8988T (cell line): ENCODE measurements at places on chromosomes 11 and 22.

DNA sequence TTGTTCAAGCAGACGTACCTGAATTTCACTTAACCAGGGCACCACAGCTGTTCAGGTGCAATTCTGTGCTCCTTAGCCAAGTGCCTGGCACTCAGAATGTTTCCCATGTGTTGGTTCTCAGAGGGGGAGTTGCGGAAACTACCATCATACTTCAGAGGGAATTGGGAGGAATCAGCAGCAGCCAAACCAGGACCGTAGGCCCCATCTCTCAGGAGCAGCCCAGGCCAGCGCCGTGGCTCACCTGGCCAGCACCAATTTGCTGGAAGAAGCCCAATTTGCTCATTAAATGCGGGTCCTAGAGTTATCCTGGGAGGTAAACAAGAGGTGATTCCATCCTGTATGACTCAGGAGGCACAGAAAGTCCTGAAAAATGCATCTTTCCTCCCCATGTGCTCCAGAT is 435.4 kb downstream of the BRD1 start:
- DNase-seq = no peak

GRCh38 chr11:110044226-110044968 is 48.8 kb upstream of the ZC3H12C start:
- DNase-seq = no peak

DNA sequence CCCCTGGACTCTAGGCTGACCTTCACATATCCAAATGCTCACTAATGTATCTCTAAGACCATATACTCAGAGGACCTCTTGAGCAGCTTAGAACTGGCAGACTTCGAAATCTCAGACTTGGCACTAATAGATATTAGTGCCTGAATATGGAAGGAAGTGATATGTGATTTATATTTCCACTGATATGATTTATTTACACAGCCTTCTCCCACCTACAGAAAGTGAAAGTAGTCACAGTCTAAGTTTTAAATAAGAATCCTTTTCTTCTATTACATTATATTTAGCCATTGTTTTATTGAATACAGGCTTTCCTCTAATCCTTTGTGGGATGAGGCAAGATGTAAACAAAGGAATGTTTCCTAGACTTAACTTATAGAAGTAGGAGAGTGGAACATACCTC is 6.7 kb upstream of the NAV2 start:
- no peak for DNase-seq

GRCh38 chr11:4087551-4087950 is 7.0 kb upstream of the RRM1 start:
- DNase-seq = no peak

DNA sequence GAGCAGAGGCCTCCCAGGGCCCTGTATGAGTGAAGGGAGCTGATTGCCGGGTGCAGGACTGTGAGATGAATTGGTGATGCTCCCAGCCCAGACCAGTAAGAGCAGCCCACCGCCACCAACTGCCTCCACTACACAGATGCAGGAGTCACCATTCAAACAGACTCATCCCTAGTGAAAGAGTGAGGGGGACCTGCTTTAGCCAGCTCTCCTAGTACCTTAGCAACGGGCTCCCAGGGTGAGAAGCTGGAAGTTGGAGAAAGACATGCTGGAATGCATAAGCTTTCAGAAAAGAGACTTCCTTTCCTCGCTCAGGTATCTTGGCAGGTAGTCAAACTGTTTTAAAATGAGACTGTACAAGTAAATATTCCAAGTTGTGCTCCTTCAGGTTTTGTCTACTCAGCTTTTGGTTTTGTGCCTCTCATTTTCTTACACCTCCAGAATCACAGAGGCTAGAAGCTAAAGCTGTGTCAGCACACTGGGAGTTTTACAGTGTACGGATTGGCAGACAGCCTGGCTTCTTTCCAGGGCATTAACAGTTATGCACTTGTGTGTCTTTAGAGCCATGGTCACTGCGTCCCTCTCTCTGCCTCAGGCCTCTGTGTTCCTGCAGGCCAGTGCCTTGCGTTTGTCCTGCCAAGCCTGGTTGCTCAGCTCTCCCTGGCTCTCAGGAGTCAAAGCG is 146.2 kb downstream of the ATXN10 start:
- no peak for DNase-seq

DNA sequence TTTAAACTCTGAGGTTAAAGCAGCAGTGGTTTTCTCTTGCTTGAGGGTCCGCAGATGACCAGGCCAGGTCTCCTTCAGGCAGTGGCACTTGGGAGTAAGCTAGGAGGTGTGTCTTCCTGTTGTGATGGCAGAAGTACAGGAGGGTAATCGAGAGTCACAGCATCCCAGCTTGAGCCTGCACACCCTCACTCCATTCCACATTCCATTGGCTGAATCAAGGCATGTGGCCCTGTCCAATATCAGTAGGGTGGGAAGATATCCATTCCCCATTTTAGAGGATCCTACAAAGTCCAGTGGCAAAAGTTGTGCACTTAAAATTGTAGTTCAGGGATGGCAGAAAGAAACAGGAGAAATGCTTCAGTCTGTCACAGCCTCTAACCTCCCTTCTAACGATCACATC is 23.3 kb downstream of the OSBP2 start:
- no peak for DNase-seq

GRCh38 chr11:15707971-15708370 is 593.2 kb downstream of the INSC start:
- DNase-seq = no peak

GRCh38 chr11:128610721-128611617 is 23.6 kb upstream of the ETS1 start:
- DNase-seq = no peak

DNA sequence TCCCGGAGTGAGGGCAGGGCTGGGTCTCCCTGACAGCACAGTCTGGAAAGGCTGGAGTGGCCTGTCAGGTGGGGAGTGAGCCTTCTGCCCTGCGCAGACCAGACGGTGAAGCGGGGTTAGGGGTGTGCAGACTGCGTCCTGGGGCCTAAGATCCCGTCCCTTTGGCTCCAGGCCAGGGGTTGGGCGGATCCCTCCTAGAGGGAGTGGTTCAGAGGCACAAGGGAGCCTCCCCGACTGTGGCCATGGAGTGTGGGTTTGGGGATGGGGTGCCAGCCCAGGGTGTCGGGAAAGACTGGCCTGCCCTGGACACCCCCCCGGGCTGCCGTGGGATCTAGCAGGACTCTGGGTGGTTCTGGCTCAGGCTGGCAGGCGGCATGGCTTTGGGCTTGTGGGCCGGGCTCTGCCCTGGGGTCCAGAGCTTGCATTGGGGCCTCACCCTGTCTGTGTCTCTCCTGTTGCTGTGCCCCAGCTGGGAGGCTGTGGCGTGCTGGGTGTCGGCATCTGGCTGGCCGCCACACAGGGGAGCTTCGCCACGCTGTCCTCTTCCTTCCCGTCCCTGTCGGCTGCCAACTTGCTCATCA is 19.5 kb downstream of the TSPAN4 start:
- peak; percentile 57 for DNase-seq

GRCh38 chr11:44855493-44855849 is 95.2 kb downstream of the TP53I11 start:
- DNase-seq = no peak

DNA sequence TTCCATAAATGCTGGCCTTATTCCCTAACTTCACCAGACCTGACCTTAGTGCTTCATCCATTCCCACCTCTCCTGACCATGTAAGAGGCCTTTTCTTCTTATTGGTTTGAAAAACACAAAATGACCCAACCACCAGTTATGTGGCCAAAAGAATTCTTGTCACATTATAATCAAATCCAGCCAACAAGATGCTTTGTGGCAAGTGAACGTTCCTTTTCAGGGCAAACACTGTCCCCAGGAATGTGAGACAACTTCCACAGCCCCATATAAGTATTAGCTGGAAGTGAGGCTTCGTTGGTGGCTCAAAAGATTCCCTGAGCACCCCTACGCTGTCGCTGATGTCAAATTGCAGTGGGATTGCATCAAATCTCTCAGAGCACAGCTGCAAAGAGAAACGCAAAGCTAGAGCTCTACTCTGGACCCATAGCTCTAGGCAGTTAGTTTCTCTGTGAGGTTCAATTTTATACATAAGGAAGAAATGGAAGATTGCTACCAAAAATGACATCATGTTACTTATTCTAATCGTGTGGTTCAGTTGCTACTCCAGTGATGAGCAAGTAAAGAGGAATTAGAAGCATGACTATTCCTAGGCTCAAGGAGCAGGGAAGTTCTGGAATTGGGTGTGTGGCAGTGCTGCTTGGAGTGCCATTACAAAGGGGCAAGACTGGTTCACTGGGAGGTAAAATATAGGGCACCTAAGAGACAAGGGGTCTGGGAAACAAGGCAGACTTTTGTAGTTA is 26.1 kb downstream of the GLYATL1 start:
- DNase-seq = no peak

- no peak for DNase-seq
Observed at GRCh38 chr11:116796548-116796947, 4.9 kb upstream of the APOA5 start.

DNA sequence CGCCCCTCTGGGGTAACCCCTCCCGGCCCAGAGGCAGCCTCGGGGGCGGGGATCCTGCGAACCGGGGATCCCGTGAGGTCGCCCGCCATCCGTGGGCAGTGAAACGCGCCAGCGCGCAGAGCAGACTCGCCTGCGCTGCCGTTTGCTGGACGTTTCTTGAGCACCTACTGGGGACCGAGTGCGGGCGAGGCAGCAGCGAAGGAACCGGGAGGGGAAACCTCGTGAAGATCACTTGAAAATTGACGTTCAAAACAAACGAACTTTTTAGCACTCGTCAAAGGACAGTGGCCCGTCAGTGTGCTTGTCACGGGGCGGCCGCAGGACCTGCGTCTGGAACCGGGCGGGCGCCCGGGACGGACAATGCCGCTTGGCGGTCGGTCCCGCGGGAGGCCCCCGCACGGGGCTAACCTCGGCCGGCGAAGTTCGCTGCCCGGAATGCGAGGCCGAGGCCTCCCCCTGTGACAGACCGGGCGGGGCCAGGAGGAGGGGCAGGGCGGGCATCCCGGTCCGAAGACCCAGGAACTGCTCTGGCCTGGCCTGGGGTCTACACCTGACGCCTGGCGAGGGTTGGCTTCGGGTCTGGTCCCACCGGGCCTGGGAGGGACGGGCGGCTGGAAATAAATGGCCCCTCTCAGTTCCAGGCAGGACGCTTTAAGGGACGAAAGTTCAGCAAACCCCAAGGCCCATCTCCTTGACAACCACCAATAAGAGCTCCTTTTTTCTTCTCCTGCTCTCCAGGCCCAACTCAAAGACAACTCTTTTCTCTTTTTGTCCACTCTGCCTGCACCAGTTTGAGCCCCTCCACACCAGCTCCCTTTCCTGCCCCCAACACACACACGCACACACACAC is 723 bp upstream of the SCUBE1 start:
- no peak for DNase-seq

GRCh38 chr11:47109051-47109726 is 67.5 kb downstream of the ARFGAP2 start:
- DNase-seq = no peak

DNA sequence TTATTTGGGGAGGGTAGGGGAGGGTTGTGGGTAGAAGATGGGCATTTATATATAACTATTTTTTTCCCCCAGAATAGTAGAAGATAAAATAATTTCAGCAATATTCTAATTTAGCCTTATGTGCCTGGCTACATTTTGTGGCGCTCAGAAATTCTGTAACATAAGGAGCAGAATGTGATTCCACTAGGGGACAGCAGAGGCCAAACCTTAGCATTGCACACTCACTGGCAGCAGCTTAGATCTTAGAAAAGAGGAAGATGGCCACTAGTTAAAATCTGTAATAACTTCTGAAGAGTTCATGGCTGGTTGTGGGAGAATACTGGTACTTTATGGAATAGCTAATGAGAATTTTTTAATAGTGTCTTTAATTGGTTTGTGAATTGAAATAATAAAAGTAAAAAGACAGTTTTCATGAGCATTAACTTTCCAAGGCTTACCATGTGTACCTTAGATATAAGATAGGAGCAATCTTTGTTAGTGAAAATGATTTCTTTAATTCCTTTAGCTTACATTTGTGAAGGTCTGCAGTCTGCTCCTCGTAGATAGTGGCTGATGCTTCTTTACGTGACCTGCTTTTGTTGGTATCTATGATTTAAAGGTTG is 33.1 kb downstream of the DDX10 start:
- peak; percentile 28 for DNase-seq

- no peak for DNase-seq
Observed at GRCh38 chr11:115409691-115410220, 94.5 kb downstream of the CADM1 start.

- no peak for DNase-seq
Observed at GRCh38 chr22:40635940-40636379, 559 bp downstream of the MRTFA start.

DNA sequence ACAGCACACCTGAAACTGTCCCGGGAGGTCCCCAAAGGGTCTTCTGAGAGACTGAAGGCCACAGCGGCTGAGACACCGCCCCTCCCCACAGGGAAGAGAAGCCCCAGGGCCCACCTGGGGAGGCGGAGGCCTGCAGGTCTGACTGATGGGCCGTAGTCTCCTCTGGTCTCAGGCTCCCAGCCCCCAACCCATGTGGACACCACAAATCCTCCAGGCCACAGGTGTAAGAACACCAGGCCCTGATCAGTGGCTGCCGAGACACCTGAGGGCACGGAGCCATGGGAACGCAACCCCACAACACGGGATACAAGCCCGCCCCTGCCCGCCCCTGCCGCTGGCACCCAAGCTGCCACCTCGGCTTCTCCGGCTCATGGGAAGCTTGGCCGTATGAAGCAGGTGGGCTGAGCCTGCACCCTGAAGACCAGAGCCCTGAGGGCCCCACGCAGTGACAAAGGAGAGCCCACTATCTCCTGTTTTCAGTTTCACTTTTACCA is 46.3 kb downstream of the BRD1 start:
- DNase-seq = no peak

DNA sequence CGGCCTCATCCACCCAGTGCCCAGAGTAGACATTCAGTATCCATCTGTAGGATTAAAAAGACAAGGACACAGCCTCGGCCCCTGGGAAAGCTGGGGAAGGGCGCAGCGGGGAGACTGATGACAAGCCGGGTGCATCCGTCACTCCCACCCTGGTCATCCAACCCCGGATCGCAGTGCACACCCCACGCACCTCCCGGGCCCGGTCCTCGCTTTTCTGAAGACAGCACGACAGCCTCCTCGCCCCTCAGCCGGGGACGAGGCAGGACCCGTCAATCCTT is 1.1 kb downstream of the FCHSD2 start:
- peak; percentile 49 for DNase-seq

DNA sequence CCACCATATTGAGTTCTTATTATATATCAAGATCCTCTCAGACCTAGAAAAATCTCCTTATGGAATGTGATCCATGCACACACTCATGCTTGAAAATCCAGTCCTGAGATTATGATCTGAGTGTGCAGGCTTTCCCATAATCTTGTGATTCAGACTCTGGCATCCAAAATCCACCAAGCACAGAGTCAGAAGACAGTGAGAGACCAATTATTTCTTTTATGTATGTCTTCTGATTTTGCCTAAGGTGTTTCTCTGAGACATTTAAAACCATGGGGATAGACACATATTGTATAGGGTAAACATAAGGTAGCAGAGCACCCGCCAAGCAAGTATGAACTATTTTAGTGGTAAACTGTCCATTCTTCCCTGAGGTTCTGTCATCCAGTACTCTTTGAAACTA is 52.0 kb upstream of the MMP13 start:
- no peak for DNase-seq

GRCh38 chr11:117097014-117097388 is 1.2 kb downstream of the SIK3 start:
- DNase-seq = no peak
